ENCODE measurements at places on chromosomes 7 and 10. TPM values are rescaled to one million over a fixed set of nuclear protein-coding genes. Genes with fewer than 3 reads are reported as not detected.

Gene CAMK2B
- 1.2 TPM for polyA plus RNA-seq

Gene FXYD4
- polyA plus RNA-seq: not detected

Gene LMTK2
- polyA plus RNA-seq: 3.0 TPM

Gene GTF2I
- polyA plus RNA-seq: 26.4 TPM

GRCh38 chr7:102978284-102978683, 65.5 kb downstream of the LRRC17 start:
- DNase-seq: no peak

- no peak for DNase-seq
Observed at GRCh38 chr7:4996696-4997222, 37.8 kb upstream of the MMD2 start.

All from sigmoid colon (tissue), 7 donors.